ENCODE measurements at places on chromosomes 2 and 18. TPM values are rescaled to one million over a fixed set of nuclear protein-coding genes. Genes with fewer than 3 reads are reported as not detected.
A peak's percentile ranks its signal among the peaks of the same experiment; 100 is the strongest.

Gene AQP12B
- total RNA-seq = not detected

Gene TUBB6
- total RNA-seq = 211 TPM

Gene FBXO36
- total RNA-seq = 1.6 TPM

Gene OXER1
- 0.37 TPM for total RNA-seq

Gene MREG
- total RNA-seq = 1.3 TPM

Gene ANKZF1
- 16.0 TPM for total RNA-seq

Gene CGREF1
- 5.6 TPM for total RNA-seq

Gene VSNL1
- total RNA-seq = 26.6 TPM

Gene DSG1
- total RNA-seq = 2.0 TPM

Gene KCNG3
- total RNA-seq = not detected

Gene IL1R1
- total RNA-seq = 124 TPM

- DNase-seq = no peak
Observed at GRCh38 chr2:144445196-144445595, 74.7 kb downstream of the ZEB2 start.

DNA sequence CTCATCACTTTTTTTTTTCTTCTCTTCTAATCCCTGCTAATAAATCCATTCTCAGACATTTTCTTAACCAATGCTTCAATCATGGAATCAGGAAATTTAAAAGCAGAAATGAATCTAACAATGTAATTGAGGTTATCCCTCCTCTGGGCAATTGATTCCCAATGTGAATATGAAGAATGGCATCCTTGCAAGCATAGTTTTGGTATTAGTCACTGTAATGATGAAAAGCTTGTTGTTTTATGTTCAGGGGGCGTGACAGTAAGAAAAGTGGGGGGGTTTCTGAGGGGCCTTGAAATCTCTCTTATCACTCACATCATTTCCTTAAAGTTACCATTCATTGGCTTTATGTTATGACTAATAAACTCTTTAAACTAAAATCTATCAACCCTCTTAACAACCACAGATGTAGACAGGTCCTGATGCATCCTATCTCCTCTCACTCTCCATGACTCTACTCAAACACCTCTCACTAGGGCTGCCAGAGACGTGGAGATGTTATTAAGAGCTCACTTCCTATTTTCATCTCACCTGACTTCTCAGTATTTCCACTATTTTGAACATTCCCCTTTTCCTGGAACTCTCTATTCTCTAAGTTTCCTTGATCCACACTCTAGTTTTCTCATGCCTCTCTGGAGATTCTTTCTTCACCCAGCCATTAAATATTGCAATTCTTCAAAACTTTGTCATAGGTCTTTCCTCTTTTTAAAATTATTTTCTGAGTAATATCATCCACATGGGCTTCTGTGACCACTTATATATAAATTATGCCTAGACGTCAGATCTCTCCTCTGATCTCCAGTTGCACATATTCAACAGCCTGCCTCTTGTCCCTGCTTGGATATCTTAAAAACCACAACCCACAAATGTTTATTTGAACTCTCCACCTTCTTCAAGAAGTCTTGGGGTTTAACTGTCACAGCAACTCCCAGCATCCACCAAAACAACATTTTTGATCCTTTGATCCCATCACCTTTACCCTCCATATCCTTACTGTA, 332.9 kb downstream of the CDH2 start:
- DNase-seq = no peak

DNA sequence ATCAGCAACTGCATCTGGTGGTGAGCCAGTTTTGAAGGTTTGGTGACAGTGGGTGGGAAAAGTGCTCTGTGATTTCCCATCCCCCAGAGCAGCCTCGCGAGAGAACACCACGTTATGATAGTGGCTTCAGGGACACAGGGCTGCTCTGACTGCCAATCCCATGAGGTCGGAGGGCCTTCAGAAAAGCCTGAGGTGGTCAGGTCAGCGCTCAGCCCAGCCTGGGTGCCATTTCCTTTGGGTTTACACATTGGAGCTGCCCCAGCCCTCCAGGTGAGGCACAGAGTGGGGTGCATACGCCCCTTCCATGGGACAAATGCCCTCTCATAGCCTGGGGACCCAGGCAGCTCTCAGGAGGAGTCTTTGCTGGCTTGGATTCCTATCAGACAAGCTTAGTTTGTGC, 126.8 kb downstream of the KCTD1 start:
- DNase-seq = no peak

GRCh38 chr2:108330979-108331378, 42.3 kb downstream of the SULT1C2 start:
- DNase-seq = no peak

- no peak for DNase-seq
Observed at GRCh38 chr18:9434122-9434701, 41.1 kb upstream of the RALBP1 start.

DNA sequence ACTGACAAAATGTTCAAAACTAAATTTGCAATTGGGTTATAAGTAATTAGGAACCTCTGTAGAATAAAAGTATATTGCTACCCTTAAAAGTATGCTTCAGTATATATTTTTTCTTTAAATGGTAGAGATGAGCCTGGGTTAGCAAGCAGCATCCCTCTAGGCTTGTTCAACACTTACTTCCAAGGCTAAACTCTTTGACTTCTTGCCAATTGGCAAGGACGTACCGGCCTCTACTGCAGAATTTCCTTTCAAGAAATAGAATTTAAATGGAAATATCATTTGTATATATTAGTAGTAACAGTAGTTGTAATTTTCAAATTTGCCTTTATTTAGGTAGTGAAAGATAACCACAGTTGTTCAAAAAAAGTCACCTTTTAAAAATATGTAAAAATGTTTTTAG, 105.1 kb upstream of the SLC38A11 start:
- DNase-seq = no peak

DNA sequence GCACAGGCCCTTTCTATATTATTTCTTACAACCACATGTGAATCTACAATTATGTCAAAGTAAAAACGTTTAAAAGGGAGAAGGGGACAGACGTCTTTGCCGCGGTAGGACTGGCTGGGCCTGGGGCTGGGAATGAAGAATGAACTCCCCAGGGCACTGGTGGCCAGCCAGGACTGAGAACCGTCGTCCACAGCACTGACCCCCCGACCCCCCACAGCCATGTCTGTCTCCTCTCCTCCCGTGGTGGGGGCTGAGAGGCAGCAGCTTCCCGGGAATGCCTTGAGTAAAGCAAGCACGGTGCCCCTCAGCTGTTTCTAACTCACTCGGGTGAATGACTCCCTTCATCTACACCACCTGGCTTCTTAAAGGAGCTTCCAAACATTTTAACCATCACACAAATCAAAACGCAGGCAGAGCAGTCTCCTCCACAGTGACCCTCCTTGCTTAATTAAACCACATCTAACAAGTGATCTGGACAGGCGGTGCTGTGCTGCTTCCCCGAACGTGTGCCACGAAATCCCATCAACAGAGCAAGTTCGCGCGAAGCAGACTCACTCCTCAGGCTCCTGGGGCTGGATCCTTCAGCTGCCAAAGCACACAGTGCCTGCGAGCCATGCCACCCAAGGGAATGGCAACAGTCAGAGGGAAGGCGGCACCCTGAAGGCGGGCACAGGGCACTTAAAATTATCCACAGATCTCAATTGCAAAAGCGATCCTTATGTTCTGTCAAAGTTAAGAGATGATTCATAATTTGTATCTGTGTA, 217.7 kb downstream of the EIPR1 start:
- no peak for DNase-seq

DNA sequence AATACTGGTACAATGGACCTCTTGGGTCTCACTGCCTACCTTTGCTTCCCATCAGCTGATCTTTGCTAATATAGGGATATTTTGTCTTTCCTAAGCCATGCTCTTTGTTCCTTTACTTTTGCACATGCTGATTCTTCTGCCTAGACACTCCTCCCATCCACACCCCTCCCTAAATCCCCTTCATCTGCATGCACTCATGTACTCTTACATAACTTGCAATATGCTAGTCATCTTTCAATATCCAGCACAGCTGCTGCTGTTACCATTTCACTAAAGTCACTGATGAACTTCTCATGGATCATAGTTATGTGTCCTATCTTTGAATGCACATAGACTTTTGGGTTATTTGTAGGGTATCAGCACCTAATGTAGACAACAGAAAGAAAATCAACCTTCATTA, 18.5 kb upstream of the DTNA start:
- DNase-seq = no peak

DNA sequence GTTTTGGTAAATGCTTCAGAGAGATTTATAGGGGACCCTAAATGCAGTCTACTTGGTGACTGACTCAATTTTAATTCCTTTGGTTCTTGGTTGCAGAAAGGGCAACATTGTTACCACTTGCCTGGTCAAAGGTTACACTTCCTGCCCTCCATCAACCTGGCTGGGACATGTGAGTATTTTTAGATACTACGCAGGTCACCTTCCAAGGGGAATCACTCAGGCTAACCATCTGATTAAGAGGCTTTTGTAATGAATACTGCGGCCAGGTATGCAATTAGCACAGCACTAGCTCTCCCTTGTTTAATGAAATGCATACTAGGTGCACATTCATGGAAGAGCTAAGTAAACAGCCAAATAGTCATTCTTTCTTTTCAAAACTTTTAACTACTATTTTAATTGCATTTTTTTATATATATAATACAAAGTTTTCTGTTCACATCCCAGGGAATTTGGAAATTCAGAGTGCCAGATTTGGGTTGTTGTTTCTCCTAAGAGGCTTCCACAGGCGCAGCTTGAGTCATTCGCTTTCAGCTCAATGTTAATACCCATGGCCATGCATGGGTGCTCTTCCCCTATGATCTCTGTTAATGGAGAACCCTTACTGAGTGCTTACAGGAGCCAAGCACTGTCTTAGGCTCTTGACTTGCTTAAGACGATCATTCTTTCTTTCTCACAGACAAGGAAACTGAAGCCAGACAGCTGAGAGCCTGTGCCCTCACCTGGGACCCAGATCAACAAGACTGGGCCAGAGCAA, 152.2 kb downstream of the MTX2 start:
- DNase-seq = no peak

DNA sequence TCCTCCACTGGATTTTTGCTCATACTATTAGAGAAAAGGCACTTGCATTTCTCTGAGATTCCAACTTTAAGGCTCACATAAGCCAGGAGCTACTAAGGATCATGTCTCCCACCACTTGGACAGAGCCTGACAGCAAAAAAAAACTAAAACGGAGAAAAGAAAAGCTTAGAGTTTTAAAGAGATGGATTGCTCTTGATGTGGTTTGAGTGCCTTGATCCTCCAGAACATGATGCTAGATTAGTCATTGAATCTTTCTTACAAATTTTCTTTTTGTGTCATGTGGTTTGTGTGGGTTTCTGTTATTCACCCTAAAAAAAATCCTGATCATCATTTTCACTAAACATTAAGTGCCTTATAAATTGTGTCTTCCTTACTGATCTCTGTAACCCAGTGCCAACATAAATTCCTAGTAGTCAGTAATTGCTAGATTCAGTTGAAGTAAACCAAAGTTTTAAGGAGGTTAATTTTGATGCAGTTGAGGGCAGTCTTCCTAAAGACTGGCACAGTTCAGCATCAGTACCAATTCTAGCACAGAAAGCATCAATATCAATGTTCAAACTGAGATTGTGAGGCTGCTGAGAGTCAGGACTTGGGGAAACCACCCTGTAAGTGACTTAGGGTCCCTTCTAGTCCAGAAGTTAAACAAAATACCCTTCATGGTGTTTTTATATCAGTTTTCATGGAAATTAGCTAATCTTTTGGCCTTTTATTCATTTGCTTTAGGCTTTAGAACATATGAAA, 206.3 kb downstream of the RAD51AP2 start:
- DNase-seq = no peak

DNA sequence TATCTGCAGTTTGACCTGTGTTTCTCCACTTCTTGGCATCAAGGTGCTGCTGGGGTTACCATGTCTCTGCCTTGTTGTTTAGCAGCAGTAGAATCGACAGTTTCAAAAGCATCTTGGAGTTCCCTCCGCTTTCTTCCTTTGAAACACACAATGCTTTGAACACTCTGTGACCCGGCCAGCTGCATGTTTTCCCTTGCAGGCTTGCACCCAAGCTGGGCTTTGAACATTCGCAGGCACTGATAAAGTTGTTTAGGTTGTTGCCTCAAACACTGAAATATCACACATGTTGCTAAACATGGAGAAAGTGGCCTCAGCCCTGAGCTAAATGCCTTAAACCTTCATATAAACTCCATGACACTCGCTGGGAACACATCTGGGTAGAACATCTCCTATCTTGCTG, 251.7 kb downstream of the TSN start:
- no peak for DNase-seq

GRCh38 chr2:119659601-119660342, 19.2 kb upstream of the TMEM177 start:
- DNase-seq = peak; percentile 47

GRCh38 chr2:215973954-215974699, 39.2 kb downstream of the MREG start:
- no peak for DNase-seq

DNA sequence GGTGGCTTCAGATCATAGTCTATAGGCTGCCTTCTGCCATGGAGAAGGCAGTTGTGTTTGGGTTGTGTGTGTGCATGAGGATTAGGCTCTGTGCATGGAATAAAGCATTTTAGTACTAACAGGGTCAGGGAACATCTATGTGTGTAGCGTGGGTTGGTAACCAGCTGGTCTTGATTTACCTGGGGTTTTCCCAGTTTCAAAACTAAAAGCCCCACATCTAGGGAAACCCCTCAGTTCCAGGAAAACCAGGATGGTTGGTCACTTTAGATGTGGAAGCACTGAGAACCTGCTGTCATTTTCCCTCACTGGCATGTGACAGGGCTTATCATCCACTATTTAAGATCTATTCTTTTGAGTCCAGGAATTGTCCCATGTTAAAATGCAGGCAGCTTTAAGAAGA, 116.3 kb downstream of the POLE4 start:
- no peak for DNase-seq

GRCh38 chr2:162002623-162003235, 71.3 kb downstream of the DPP4 start:
- DNase-seq = no peak

DNA sequence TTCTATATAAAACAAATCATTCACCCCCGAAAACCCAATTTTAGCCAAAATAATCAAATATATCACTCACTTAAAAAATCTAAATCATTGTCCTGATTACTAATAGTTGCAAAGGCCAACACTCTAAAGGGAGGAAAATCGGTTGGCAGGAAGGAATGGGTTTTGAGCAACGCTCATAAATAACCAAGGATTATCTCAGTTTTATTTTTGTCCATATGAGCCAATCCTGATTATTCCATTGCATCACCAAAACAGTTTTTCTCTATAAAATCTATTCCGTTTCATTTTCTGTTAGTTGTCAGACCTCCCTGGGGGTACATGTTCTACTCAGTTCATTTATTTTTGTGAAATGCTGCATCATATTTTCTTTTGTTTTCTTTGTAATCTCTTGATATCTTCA, 174.1 kb downstream of the LRATD1 start:
- no peak for DNase-seq

GRCh38 chr2:201630577-201630976, 12.7 kb downstream of the TMEM237 start:
- DNase-seq = no peak

DNA sequence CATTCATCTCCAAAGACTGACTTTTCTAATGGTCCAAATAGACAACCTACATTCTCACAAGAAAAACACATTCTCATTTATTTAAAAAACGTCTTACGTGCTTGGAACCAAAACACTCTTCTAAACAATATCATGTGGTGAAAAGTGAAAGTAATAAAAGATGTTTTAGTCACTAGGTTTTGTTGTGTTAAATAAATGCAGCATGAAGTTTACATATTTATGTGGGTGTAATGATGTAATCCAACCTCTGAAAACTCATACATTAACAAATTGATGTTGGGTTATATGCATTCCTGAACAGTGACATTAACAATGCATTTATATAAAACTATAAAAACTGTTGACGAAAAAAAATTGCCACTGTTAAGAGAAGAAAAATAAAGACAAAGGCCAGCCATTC, 55.1 kb upstream of the ACVR2A start:
- no peak for DNase-seq

GRCh38 chr2:215447673-215448081, 11.8 kb upstream of the FN1 start:
- DNase-seq = no peak

Data from left cardiac atrium (tissue), 4 donors.